ENCODE measurements at places on chromosomes 5 and 9. TPM values are rescaled to one million over a fixed set of nuclear protein-coding genes. Genes with fewer than 3 reads are reported as not detected.

The CLIC3 gene
- total RNA-seq = 0.64 TPM

The TMEM174 gene
- total RNA-seq = not detected

The NR2F1-AS1 gene
- total RNA-seq = 5.2 TPM

The OTP gene
- not detected for total RNA-seq

The FCN2 gene
- not detected for total RNA-seq

The GPR150 gene
- not detected for total RNA-seq

The CCNJL gene
- total RNA-seq = 6.6 TPM

The CEP72 gene
- 4.8 TPM for total RNA-seq

The RNF208 gene
- total RNA-seq = 0.31 TPM

The PDZD2 gene
- total RNA-seq = 1.2 TPM

The CYLC2 gene
- total RNA-seq = not detected

The GABRA1 gene
- 2.4 TPM for total RNA-seq

The RASA1 gene
- total RNA-seq = 20.7 TPM

The HMCN2 gene
- total RNA-seq = not detected

The C5orf52 gene
- not detected for total RNA-seq

The SPATA31A1 gene
- not detected for total RNA-seq

The LRRC70 gene
- total RNA-seq = not detected

The GRXCR2 gene
- total RNA-seq = not detected

The DAB2 gene
- 17.6 TPM for total RNA-seq

The DDX4 gene
- not detected for total RNA-seq

GRCh38 chr9:80125731-80126264, 554.0 kb downstream of the TLE4 start:
- no peak for DNase-seq

DNA sequence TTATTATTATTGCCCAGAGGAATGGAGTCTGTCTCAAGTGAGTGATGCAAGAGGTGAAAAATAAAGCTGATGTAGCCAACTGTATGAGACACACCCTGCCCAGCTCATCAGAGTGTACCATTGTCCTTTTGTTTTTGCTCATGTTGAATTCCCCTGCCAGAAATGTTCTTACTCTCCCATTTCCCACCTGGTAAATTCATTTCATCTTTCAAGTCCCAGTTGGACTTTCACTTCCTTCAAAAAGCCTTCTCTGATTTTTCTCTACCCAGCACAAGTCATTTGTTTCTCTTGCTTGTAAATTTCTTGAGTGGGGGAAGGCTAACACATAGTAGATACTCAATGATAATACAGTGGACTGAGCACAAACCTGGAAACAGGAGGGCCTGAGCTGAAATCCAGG, 394.5 kb upstream of the ZNF462 start:
- no peak for DNase-seq

DNA sequence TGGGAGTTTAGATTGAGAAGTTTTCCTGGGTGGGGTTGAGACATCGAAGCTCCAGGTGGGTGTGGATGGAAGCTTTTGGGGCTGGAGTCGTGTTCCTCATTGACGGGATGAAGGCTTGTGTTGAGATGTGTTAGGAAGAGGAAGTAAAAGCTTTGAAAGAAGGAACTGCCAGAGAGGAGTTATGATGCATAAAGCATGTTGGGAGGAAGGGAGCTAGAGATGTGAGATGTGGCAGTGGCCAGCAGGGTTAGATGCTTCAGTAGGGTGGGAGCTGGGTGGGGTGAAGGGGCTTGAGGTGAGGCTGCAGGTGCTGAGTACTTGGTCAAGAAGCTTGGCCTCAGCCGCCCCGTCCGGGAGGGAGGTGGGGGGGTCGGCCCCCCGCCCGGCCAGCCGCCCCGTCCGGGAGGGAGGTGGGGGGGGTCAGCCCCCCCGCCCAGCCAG, 56.7 kb downstream of the HSPA4 start:
- DNase-seq = no peak

DNA sequence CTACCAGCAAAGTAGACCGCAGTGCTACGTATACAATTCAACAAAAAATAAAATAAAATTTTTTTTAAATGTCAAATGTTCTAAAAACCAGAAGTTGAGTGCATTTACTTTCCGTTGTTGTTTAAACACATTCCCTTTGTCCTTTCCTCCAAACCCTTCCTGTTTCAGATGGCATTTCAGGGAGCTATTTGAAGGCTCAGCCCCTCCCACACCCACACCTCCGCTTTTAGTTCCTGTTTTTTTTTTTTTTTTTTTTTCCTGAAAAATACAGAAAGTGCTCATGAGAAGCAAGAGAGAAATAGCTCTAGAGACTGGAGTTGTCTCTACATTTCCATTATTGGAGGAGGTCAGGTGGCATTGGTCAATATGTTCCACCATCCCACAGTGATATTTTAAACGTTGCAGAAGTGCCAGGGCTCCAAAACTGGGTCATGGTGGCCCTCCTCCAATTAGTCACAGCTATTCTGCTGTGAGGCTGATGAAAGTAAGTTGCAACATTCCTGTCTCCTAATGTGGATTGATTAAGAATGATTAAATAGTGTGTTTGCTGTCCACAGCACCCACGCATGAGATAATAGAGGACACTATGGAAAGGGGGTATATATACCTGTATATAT, 106.9 kb downstream of the GABRG2 start:
- DNase-seq = no peak

DNA sequence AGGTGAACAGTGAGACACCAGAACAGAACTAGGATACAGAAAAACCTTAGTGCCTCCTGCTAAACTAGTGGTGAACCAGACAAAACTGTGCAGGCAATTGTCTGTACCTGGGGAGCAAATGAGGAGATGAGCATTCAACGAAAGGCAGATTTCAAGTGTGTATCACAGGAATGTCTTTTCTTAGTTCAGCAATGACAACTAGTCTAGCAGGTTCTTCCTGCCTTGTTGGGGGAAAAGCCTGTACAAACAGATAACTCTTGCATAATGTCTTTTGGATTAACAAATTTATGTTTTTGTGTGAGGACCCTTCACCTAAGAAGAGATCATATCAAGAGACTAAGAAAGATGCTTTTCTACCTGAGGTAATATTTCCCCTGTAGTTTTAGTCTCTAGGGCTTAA, 21.8 kb upstream of the DENND4C start:
- DNase-seq = no peak

- DNase-seq = no peak
Measured at GRCh38 chr5:151141535-151141934, 16.0 kb downstream of the ANXA6 start.

- no peak for DNase-seq
Measured at GRCh38 chr5:171700318-171700912, 85.2 kb upstream of the SMIM23 start.

GRCh38 chr9:92278110-92278509, 15.4 kb downstream of the IARS1 start:
- no peak for DNase-seq

GRCh38 chr9:126973651-126974529, 59.3 kb downstream of the RALGPS1 start:
- DNase-seq = no peak

DNA sequence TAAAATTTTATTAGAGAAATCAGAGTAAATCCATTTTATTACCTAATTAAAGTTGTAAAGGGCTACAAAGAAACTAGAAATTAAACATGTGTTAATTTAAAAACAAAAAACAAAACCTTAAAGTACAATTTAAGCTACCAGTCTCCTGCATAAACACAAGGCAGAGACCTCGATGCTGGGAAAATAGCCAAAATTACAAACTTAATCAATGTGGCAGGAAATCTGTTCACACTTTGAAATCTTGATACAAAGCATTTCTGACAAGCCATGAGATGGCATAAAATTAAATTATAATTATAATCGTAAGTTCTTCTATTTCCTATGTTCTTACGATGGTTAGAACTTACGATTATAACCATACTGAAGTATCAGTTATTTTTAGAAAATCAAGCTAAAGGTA, 158.0 kb upstream of the FREM1 start:
- DNase-seq = no peak

DNA sequence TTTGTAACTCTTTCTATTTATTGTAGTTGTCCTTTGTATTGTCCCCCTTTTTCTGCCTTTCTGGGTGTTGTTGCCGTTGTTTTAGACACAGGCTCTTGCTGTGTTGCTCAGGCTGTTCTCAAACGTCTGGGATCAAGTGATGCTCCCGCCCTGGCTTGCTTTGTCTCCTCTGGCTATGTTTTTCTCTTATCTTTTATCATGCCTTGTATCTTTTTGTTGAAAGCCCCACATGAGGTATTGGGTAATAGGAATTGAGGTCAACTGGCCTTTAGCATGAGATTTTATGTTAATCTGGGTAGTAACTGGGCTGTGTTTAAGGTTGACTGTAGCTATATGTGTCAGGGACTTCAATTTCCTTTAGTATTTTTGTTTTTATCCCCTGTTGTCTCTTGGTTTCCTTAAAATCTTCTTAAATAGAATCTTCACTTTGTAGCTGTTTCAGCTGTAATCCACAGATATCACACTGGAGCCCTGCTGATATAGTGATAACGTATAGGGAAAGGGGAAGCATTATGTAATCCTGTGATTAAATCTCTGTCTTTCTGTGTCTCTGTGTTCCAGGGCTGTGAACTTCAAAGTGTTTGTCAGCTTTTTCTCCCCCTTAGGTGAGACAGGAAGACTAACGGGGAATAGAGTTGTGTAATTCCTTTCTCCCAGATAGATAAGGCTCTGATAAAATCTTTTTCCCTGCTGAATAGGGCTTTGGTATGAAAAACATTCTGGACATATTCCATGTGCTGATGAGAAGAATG, 25.9 kb upstream of the CACNA1B start:
- DNase-seq = no peak

DNA sequence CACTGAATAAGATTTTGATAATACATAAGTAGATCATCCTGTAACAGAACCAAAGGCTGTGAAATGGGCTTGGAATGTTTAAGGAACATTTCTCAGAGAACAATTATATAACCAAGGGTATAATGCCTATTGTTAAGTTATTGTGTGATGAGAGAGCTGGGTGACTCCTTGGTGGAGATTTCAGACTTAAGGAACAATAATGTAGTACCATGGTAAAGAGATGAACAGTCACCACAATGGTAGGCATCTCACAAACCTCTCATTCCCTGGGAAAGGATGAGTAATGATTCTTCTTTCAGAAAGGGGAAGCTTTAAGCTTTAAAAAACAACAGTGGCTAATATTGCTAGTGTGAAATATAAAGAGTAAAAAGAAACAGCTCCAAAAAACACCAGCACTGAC, 147.4 kb downstream of the TRIM36 start:
- no peak for DNase-seq

GRCh38 chr5:15577132-15577531, 77.2 kb downstream of the FBXL7 start:
- no peak for DNase-seq

DNA sequence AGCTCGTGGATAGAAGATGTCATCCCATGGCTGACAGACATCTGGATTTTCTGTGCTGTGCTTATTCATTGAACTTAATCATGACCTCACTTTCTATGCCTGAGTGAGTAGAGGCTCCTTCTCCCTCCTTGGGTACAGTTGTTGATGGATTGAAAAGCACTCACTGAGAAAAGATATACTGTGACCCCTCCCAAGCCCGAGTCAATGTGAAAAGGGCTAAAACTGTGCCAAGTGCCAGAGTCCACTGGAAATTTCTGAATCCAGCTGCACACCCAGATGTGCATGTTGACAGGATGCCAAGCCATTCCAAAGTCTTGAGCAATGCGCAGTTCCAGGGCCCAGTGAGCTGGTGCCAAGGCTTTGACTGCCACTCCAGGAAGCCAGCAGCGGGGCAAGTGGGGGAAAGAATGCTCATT, 473.0 kb downstream of the NTRK2 start:
- no peak for DNase-seq

DNA sequence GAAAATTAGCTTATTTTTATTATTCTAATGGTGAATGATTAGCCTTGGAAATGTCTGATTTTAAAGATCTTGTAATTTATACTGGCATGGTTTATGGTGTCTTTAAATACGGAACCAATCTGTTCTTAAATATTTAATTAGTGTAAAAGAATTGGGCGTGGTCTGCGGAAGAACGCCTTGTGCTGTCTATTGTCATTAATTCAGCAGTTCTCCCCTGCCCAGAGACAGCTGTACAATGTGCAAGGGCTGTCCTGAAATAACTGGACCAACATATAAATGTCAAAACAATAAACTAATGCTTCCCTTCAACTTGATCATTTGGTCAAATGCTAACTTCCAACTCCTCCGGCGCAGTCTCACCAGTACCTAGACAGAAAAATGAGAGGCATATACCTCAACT, 124.3 kb downstream of the CCDC192 start:
- DNase-seq = no peak

GRCh38 chr5:123142206-123142915, 53.3 kb downstream of the PRDM6 start:
- no peak for DNase-seq

GRCh38 chr9:80426992-80427391, 855.2 kb downstream of the TLE4 start:
- no peak for DNase-seq
